Stimulated activated CD8-positive, alpha-beta memory T cell treated with anti-CD3 and anti-CD28 coated beads, Interleukin-4, amount 100 ng/mL, for 24 hours (primary cell): ENCODE measurements at places on chromosomes 16 and 17.

- no peak for DNase-seq
These were observed 10.8 kb upstream of the RPRML start for GRCh38 chr17:46989637-46990431.

GRCh38 chr16:29962344-29962994, 590 bp downstream of the TMEM219 start:
- no peak for DNase-seq

DNA sequence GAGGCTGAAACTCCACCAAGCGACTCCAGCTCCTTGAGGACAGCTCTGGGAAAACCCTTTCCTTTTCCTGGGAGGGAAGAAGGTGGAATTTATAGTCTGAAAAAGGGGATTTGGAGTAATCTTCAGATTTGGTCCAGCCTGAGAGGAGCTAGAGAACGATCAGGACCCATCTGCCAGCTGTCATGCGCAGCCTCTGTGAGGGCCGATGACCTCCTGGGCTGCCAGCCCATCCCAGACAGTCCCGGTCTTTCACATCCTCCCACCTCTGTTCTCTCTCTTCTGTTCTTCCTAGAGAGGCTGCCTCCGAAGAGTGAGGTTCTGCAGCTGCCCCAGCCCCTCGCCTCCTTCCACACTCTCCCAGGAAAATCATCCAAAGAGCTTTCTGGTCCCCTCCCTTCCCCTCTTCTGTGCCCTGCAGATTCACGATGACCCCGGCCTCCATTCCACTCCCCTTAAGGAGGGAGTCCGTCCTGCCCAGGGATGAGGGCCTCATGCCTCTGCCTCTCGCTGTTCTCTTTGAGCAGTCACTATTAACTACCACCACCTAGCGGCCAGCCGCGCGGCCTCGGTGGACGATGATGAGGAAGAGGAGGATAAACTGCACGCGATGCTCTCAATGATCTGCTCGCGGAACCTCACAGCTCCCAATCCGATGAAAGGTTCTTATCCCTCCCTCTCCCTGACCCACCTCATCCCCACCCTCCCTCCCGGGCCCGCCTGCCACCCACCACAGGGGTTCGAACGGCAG, 29.6 kb downstream of the SGSM2 start:
- no peak for DNase-seq

GRCh38 chr17:40605306-40605705, 40.0 kb upstream of the CCR7 start:
- peak; percentile 51 for DNase-seq

- DNase-seq: no peak
These were observed 19.4 kb downstream of the PRDM7 start for GRCh38 chr16:90057738-90058173.

GRCh38 chr17:77319211-77320043, 178.7 kb downstream of the SEC14L1 start:
- DNase-seq: no peak

DNA sequence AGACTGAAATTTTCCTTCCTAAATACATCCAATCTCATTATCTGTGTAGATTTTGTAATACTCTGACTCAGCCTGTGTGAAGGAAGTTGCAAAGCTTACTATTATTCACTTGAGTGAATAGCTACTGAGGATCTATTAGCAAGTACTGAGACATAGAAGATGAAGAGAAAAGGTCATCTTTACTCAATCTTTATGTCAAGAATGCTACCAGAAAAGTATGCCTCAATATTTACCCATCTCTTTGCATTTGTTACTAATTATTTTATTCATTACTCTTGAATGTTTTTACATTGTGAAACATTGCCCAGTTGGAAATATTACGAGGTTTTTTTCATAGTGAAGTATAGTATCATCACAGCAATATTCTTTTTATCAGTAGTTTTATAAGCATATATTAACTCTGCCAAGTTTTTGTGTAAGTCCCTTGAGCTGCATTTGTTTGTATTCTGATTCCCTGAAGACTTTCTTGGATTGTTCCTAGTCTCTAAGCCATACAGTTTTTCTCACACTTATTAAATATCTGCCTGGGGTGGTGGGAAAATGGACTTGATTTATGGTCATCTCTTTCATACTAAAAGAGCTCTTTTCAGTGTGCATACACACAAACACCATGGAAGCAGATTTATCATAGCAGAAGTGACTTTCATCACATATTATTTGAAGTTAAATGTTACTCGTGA, 110.4 kb downstream of the MRTFB start:
- no peak for DNase-seq

GRCh38 chr17:38809828-38810227, 10.5 kb upstream of the PIP4K2B start:
- no peak for DNase-seq

GRCh38 chr17:9132944-9133610, 111.8 kb downstream of the NTN1 start:
- no peak for DNase-seq

DNA sequence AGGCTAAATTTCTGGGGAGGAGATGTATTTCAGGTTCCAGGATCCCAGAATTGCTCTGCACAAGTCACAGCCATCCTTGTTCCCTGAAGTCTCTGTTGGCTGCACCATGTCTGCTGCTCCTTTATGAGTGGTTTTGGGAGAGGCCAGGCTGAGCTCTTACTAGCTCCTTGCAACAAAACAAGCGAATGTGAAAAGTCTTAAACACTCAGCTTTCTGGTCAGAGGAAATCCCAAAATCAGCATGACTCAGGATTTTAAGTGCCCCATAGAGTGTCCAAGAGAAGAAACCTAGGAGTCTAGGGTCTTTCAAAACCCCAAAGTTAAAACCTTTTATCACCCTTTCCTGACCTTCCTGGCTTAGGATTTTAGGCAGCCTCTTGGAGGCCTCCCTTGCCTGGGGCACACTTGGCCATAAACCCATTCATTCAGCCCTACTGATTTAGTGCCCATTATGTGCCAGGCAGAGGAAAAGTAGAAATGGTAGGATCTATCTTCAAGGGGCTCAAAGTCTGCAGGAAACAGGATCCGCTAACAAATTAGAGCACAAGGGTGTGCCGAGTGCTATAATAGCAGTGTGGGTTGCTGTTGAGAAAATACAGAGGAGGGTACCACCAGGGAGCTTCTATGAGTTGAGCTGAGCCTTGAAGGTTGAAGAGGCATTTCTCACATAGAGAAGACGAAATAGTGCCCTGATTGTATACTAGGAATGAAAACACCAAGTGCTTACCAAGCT, 36.9 kb downstream of the SOST start:
- no peak for DNase-seq

- no peak for DNase-seq
These were observed 241.9 kb downstream of the SLC39A11 start for GRCh38 chr17:72850410-72851118.

DNA sequence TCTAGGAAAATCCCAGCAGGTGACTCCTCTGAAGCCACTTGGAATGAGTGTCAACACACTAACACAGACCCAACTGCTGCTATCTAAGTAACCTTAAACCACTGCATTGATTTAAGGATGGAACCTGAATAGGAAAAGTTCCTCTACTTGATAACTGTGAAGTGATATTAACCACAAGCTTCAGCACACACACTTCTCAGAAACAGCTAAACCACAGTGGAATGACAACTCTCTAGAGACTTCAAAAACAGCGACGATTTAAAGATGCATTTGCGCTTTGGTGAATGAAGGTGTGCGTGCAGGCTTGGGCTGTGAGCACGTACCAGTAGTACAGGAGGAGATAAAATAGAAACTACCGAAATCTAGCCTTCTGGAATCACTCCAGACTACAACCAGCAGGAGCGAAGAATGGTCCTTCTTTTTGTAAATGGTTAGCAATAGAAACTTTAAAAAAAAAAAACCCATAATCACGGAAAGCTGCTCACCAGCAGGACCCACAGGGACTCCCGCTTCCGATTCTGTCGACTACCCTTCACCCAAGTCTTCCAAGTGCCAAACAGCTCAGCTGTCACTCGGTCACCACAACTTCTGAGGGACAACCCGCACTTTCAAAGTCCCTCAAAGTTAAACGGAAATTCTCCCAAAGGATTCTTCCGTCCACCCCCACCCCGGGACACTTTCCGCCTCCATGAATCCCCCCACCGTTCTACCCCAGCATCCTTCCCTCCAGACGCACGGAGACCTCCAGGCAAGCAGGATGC, 137.7 kb upstream of the CORO6 start:
- peak; percentile 18 for DNase-seq

DNA sequence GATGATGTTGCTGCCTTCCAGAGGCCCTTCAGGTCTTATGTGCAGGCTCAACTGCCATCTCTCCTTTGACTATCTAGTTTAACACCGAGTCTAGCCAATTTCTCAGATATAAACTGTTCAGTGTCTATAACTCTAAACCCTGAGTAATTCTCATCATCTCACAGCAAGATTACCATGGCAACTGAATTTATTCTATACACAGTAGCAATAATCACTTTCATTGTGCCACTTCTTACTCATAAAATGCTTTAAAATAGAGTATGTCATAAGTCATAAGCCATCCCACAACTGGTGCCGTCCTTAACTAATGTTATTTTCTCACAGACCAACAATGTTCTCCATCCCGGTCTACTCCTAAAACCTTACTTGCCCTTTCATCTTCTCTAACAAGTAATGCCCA, 45.0 kb downstream of the SYNRG start:
- no peak for DNase-seq
